ENCODE measurements at places on chromosomes 5 and 9.

- DNase-seq, result no peak
These were observed 427 bp downstream of the SERINC5 start for GRCh38 chr5:80255431-80255810.

DNA sequence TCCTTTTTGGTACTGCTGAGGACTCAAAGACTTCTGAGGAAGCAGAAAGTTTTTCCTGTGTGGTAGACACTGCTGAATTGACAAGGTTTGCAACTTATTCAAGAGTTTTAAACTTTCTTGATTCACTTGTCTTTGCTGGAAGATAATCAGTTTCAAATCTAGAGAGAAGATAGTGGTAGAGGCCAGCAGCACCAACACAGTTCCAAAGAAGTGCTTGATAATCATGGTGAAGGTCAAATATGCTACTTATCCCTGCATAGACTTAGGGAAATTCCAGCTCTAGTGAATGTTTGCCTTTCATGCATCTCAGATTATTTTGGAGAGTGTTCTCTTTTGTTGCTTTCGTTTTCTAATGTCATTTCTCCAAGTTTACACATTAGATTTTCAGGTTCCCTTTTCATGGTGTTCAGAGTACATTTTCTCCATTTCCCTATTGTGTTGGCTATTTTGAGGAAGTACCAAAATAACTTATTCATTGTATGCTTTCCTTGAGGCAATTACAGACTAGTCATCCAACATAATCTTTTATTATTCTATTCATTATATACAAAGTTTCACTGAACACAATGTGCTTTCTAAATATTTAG lies 550 bp downstream of the IFNE start:
- DNase-seq, result no peak

GRCh38 chr9:4967523-4967922 lies 17.5 kb upstream of the JAK2 start:
- DNase-seq, result no peak

DNA sequence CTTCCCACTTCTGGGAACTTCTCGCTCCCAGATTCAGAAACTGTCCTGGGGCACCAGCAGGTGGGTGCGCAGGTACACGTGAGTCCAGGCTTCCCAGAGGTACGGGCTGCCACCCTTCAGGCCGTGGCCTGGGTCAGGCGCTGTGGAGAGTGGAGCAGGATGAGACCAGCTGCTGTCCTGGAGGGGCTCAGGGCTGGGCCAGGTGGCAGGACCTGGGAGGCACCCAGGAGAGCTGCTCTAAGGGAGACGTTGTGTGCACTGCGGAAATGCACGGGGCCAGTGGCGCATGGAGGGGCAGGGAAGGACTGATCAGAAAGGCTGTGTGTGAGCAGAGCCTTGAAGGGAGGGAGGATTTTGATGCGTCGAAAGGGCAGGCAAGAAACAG lies 135.1 kb upstream of the PHYKPL start:
- DNase-seq, result no peak

- DNase-seq, result no peak
These were observed at the start of gene PPIC for GRCh38 chr5:123036391-123037103. Gene PPIC (minus strand): TSS chr5:123036725. CDS start chr5:123036625, 100 bp downstream.

GRCh38 chr9:94160594-94161501 lies 76.6 kb downstream of the PTPDC1 start:
- DNase-seq, result no peak

GRCh38 chr9:8362250-8362649 lies 562.7 kb upstream of the DMAC1 start:
- DNase-seq, result no peak

DNA sequence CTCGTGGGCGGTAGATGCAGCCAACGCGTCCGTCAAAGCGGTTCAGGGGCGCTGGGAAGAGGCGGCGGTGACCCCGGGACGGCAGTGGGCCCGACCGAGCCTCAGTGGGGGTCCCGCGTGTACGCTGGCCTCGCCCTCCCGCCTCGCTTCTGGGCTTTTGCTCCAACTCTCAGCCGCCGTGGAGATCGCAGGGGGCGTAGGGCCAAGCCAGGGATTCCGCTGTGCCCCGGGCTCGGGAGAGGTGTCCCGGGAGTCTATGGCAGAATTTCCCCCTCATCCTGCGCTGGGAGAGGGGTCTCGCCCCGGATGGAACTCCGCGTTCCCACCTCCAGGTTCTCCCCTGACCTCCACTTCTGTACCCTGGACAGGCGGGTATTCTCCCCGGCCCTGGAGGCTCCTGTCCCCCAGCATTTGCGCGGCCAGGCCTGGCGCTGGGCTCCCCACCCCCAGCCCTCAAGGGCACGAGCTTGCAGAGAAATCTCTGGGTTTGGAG lies 131.9 kb downstream of the MRPL36 start:
- DNase-seq, result no peak

GRCh38 chr5:137393196-137393993 lies 105.7 kb downstream of the SPOCK1 start:
- no peak for DNase-seq

DNA sequence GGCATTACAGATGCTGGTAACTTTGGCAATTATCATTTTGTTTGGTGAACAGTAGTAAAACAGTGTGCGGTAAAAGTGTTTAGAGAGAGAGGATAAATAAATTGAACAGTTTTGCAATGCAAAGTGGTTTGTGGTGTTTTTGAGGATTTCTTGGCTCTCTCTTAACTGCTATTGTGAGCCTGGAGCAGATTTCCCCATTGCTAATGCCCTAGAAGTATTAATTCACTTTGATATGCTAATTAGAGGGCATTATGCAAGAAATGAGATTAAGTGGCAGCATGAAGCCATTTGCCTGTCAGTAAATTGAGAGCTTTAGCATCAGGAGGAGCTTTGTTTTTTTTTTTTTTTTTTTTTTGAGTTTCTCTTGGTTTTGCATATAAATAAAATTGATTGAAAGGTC lies 8.2 kb downstream of the PBX3 start:
- DNase-seq, result no peak

DNA sequence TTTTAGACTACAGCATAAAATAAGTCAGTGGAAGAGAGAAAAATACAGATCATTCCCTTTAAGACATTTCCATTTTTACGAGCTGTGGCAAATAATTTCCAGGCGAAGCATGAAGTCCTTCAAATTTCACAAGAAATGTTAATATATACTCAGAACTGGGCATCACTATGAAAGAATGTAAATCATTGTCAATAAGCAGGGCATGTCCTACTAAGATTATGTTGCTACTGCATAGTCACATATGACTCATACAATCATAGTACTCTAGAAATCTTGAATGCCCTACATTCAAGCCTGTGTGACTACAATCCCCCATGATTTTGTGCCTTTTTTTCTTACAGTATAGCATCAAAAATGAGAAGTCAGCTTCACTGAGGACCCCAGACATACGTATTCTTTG lies 485.2 kb upstream of the FTMT start:
- DNase-seq, result no peak

- no peak for DNase-seq
These were observed 36.2 kb downstream of the TNFSF8 start for GRCh38 chr9:114894206-114894605.

DNA sequence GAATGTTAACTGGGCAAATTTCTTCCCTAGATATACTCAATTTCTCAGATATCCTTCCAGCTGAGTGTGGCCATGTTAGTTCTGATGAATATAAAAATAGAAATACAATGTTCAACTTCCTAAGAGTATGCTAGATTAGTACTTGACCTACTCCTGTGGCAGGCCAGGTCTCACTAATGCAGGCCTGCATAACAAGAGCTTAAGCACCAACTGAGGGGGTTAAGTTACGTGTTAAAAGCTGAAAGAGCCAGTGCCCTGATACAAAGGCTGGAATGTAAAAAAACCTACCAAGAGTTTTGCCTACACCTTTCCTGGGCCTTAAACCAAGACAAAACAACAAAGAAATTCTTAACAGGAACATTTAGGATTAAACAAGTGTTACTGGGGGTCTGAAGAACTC lies 102.8 kb downstream of the MRPS30 start:
- DNase-seq, result no peak

DNA sequence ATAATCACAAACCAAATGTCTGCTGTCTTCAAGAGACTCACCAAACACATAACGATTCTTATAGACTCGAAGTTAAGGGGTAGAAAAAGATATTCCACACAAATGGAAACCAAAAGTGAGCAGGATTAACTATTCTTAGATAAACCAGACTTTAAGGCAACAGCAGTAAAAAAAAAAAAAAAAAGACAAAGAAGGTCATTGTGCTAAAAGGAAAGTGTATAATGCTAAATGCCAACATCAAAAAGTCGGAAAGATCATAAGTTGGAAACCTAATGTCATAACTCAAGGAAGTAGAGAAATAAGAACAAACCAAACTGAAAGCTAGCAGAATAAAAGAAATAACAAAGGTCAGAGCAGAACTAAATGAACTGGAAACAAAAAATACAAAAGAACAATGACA lies 714.6 kb downstream of the SEMA5A start:
- no peak for DNase-seq

DNA sequence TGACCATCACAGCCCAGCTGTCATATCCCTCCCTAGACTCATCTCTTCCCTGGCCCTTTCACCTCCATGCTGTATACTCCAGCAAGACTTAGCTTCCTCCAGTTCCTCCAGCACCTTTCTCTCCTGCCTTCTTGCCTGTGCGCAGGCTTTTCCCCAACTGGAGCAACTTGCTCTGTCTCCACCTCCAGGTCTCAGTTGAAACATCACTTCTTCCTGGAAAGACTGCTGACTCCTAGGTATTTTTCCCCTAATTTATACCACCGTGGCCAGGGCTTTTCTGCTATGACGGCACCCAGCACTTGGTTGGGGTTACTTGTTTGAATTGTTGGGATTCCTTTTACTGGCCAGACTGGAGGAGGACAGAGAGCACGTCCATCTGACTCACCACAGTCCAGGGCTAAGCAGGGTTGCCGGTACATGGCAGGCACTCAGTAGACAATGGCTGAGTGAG lies 67.5 kb downstream of the KCNIP1 start:
- DNase-seq, result no peak

DNA sequence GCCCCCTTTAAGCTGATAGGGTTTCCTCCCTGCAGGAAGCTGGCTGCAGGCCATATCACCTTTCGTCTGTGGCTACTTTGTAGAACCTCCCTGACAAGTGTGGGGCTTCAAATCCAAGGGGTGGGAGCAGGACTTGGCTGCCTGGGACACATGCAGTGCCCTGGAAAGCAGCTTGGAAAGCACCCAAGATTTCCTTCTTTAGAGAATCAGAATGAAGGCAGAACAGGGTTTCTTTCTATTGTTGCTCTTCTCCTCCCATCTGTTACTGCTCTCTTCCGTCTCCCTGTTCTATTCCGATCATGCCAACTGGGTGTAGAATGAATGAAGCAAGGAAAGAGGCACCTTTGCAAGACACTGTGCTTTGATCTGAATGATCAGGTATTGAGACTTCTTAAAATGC lies 282.2 kb downstream of the MED10 start:
- no peak for DNase-seq

GRCh38 chr5:11897781-11898180 lies 6.5 kb downstream of the CTNND2 start:
- DNase-seq, result no peak

GRCh38 chr5:170525470-170526211 lies 21.8 kb downstream of the KCNIP1 start:
- DNase-seq, result no peak

GRCh38 chr9:99169982-99170761 lies 51.6 kb downstream of the ALG2 start:
- DNase-seq, result no peak

GRCh38 chr5:66739021-66739420 lies 142.8 kb downstream of the MAST4 start:
- no peak for DNase-seq

GRCh38 chr5:154923441-154924430 lies 14.3 kb downstream of the GEMIN5 start:
- no peak for DNase-seq

GRCh38 chr9:75639971-75640610 lies 250.4 kb upstream of the PCSK5 start:
- DNase-seq, result no peak

- DNase-seq, result no peak
These were observed 240.3 kb upstream of the GAS1 start for GRCh38 chr9:87187656-87188055.

All from CD4-positive, alpha-beta T cell treated with Interleukin-15 for 4 hours (primary cell).